ENCODE measurements at places on chromosomes 2 and 18. TPM values are rescaled to one million over a fixed set of nuclear protein-coding genes. Genes with fewer than 3 reads are reported as not detected.

DNA sequence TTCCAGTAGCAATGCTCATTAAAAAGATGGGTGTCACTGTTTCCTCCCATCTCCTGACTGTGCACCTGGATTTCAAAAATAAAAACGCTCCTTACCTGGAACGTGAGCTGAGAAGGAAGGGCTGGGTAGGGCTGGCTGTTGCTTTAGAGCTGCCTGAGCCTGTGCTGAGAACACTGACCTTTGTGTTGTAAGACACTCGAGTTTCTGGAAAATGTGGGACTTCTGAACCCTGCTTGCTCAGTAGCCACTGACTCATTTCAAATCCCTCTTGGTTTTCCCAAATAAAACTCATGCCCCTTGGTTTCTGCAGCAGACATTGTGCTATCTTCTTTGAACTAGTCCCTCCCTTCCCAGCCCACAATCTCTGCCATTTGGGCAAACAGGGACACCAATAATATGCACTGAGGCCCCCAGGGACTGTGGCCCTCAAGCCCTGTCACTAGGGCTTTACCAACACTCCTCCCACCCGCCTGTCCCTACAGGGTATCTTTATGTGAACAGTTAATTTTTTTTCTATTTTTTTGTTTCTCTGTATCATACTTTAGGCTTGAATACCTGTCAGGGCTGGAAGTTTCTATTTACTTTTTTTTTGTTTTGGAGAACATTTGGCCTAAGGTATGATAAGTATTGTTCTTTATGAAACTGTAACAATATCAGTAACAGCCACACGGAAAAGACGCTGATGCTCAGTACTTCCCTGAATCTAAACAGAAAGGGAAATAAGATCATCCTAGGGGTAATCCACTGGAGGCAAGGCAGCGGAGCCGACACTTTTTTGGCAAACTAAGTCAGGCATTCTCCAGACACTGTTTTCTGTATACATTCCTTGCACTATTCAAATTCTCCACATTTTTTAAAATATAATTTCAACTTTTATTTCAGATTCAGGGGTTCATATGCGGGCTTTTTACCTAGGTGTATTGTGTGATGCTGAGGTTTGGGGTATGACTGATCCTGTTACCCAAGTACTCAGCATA is 280.2 kb downstream of the STK39 start:
- DNase-seq, result no peak

DNA sequence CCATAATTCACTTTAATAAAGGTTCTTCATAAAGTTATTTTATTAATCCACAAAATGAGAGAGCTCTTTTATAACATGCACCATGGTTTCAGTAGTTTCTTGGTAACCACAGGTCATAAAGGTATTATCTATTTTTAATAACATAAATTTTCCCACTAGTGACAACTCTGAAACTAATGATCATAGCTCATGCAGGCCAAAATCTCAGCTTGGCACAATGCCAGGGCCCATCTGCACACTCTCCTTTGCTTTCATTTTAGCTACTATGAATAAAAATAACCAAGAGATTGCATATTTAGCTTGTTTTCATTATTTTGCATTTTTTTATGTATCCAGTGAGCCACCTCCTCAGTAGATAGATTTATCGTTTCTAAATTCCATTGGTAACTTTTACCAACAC is 691.8 kb upstream of the CHAC2 start:
- DNase-seq, result no peak

- DNase-seq, result peak; percentile 72
These were observed 505.4 kb downstream of the PLCL1 start for GRCh38 chr2:198309673-198310280.

- DNase-seq, result no peak
These were observed 2.8 kb downstream of the TMEM150A start for GRCh38 chr2:85599468-85600234.

DNA sequence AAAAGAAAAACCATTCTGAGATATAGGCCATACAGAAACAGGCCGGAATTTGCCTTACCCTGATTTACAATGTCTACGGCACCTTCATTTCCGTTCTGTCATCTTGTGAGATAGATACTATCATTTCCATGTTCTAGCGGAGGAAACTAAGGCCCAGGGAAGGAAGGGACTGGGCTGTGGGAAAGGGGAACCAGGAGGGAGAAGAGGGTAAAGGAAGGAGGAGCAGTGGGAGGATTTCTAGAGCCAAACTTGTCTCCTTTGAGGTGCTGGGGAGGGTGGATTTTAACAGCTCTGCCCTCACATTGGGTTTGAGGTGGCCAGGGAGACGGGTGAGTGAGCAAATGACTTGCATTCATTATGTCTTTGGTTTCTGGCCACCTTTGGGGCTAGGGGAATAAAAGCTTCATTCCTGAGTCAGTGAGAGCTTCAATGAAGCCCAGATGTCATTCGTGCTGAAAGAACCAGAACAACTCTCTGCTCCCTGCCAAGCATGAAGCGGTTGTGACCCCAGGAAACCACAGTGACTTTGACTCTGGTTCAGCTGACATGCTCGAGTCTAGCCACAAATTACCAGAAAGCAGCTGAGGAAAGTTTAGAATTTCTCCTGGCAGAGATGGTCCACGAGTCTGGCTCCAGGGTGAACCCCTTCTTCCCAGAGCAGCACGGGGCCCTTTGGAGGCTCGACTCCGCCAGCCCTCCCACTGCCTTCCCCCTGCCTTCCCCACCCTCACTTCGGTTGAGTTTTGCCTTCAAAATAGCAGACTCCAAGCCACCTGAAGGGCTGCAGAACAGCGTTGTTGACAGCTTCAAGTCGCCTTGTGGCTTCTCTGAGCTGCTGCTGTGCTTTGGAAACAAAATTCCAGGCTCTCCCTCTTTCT is 3.8 kb downstream of the ACTG2 start:
- no peak for DNase-seq

- DNase-seq, result no peak
These were observed 1654.0 kb upstream of the ZEB2 start for GRCh38 chr2:146173934-146174333.

IRS1 gene
- total RNA-seq, result 23.5 TPM

SLC16A14 gene
- total RNA-seq, result not detected

GRCh38 chr18:933082-933481 is 28.4 kb downstream of the ADCYAP1 start:
- DNase-seq, result no peak

DNA sequence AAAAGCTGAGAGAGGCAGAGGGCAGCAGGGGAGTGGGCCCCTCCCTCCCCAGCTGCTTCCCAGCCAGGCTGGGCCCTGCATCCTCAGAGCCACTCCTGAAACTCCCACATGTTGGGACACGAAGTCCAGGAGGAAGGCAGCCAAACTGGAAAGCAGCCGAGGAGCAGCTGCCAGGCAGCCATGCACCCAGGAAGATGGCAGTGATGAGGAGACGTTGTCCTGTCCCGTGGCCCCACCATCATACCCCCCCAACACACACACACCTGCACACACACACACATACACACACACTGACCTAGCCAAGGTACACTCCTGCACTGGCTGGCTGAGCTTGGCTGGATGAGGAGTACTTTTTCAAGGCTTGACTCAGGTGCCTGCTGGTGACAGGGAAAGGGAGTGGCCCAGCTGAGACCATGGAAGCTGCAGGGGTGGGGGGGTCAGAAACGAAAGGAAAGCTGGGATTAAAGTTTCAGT is 106.0 kb downstream of the CYP26B1 start:
- DNase-seq, result no peak

GRCh38 chr2:145044491-145044890 is 524.6 kb upstream of the ZEB2 start:
- no peak for DNase-seq

DNA sequence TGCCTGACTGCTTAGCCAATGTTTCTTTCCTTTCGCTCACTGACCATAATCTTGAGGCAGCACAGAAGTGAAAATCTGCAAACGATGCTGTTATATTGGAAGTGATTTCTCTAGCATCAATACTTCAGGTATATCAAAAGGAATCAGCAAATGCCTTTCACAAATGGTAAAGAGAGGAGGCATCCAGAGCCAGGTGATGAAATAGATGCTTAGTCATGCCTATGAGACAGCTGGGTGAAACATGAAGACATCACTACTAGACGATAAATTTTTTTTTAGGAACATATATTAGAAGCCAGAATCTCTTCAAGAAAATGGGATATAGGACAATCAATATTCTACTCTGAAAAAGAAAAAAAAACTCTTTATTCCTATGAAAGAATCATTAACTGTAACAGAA is 249.2 kb upstream of the SLC39A10 start:
- no peak for DNase-seq

IL1RL2 gene
- not detected for total RNA-seq

- DNase-seq, result no peak
These were observed 1565.1 kb downstream of the LRP1B start for GRCh38 chr2:140565756-140566155.

DNA sequence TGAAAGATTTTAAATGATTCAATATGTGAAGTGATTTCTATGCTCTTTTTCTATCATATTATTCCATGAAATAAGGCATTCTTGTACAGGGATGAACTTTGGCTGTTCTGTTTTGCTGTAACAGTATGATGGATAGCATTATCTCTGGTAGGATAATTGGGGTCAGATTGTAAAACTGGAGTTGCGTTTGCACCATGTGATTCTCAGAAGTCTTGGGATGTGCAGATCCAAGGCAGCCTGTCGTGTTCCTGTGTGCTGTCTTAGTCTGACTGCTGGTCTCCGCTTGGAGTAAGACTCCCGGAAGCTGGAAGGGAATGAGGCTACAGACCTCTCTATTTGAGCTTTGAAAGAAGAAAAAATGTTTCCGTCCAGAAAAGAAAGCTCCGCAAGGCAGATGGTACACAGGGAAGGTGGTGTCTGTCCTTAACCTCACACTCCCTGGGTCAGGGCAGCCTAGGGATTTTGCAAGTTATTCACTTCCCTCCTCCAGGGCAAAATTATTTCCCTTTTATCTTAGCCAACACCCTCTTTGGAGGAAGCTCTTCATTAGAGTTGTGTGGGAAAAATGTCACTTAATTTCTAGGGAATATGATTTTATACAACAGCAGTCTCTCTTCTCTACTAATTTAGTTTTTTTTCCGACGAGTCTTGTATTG is 250.6 kb downstream of the PTPRM start:
- DNase-seq, result no peak

DNA sequence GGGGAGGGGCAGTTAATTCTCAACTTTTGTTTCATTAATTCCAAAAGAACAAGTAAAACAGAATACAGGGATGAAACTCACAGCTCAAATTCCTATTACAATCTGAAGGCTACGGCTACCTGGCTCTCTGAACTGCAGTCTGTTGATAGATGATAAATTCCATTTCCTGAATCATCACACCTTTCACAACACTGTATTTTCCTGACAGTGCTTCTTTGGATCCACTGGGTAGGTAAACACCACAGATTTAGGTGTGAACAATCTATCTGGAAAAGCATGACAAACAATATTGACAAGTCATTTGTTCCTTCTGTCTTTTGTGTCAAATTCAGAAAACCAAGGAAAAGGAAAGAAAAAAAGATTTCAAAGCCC is 843.2 kb downstream of the LRRTM4 start:
- no peak for DNase-seq

DNA sequence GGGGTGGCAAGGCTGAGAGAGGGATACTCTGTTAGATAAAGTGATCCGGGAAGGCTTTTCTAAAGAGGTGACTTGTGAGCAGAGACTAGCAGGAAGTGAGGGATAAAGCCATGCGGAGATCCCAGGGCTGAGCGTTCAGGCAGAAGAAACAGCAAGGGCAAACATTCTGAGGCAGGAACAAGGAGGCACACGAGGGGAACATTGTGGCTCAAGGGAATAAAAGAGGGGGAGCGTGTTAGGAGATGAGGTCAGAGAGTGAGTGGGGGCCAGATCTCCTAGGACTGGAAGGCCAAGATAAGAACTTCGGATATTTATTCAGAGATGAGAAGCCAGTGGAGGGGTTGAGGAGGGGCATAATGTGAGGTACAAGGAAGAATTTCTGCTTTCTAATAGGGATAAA is 67.1 kb downstream of the ACTR2 start:
- no peak for DNase-seq

KLHL30 gene
- total RNA-seq, result 1.9 TPM

- DNase-seq, result no peak
These were observed 10.9 kb downstream of the FEZ2 start for GRCh38 chr2:36587101-36587500.

PLEK gene
- 88.7 TPM for total RNA-seq

- peak; percentile 74 for DNase-seq
These were observed 108.3 kb downstream of the PIEZO2 start for GRCh38 chr18:11040823-11041656.

CCDC102B gene
- total RNA-seq, result not detected

ERLEC1 gene
- 26.4 TPM for total RNA-seq

- no peak for DNase-seq
These were observed 211.3 kb upstream of the HNRNPA3 start for GRCh38 chr2:177001334-177001733.

LONRF2 gene
- total RNA-seq, result not detected

DNA sequence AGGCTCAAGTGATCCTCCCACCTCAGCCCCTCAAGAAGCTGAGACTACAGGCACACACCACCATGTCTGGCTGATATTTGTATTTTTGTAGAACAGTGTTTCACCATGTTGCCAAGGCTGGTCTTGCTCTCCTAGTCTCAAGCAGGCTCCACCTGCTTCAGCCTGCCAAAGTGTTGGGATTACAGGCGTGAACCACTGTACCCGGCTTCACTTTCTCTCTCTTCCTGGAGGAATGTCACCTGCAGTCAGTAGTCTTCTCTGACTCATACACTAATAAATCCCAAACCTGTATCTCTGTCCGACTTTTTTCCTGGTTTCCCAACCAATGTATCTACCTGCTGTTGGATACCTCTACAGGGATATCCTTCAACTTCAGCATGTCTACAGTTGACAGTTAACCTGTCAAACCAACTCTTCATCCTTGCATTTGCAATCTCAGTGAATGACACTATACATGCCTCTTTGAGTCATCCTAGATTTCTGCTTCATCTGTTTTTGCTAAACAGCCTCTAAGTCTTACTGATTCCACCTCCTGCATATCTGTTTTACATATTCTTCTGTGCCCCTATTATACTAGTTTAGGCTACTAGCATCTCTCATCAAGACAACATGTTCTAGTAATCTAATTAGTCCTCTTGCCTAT is 54.5 kb downstream of the RBBP8 start:
- no peak for DNase-seq

KLHL41 gene
- not detected for total RNA-seq
